Progenitor cell of endocrine pancreas (in vitro differentiated cells): ENCODE measurements at places on chromosomes 5 and 9.

- no peaks in the 10 kb centered on the region for H3K4me1 ChIP-seq
- no peak for DNase-seq
- no peak overlapping the region for H3K27ac ChIP-seq
- no peaks in the 10 kb centered on the region for H3K27me3 ChIP-seq
- H3K36me3 ChIP-seq: peaks cover 3% of the 10 kb centered on the region
Measured at GRCh38 chr5:91156242-91156641, 226.9 kb downstream of the ARRDC3 start.

DNA sequence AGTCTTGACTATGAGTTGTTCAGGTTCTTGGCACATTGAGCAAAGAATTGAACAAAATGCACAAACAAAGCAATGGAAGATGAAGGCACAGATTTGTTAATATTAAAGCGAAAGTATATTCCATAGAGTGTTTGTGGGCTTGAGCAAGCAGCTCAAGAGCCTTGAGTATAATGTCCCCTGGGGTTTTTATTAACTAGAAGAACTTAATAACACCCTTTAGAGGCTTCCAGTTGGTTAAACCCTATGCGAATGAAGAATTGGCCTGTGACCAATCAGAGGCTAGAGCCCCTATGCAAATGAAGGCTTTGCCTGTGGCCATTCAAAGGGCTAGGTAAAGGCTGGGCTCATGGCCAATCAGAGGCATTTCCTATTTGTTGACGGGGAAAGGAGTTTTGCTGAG lies 135.3 kb upstream of the IL12B start:
- no peaks in the 10 kb centered on the region for H3K36me3 ChIP-seq
- no peak overlapping the region for H3K27ac ChIP-seq
- peaks cover 2% of the 10 kb centered on the region for H3K4me1 ChIP-seq
- DNase-seq: no peak

GRCh38 chr9:133187561-133188005 lies 21.5 kb downstream of the OBP2B start:
- H3K4me3 ChIP-seq: no peak overlapping the region
- peaks cover under 1% of the 10 kb centered on the region for H3K4me1 ChIP-seq
- H3K36me3 ChIP-seq: no peaks in the 10 kb centered on the region
- peaks cover 46% of the 10 kb centered on the region for H3K27me3 ChIP-seq

GRCh38 chr9:7452378-7452777 lies 347.2 kb downstream of the DMAC1 start:
- no peak overlapping the region for H3K27ac ChIP-seq
- H3K27me3 ChIP-seq: peaks cover 6% of the 10 kb centered on the region
- no peak for DNase-seq
- H3K4me3 ChIP-seq: no peak overlapping the region
- H3K36me3 ChIP-seq: no peaks in the 10 kb centered on the region
- peaks cover 10% of the 10 kb centered on the region for H3K4me1 ChIP-seq

- no peak overlapping the region for H3K4me3 ChIP-seq
- peaks cover 57% of the 10 kb centered on the region for H3K4me1 ChIP-seq
- H3K27me3 ChIP-seq: no peaks in the 10 kb centered on the region
- DNase-seq: no peak
- peak overlapping the region; percentile 43 for H3K27ac ChIP-seq
Measured at GRCh38 chr5:68225188-68225910, 9.8 kb downstream of the PIK3R1 start.

DNA sequence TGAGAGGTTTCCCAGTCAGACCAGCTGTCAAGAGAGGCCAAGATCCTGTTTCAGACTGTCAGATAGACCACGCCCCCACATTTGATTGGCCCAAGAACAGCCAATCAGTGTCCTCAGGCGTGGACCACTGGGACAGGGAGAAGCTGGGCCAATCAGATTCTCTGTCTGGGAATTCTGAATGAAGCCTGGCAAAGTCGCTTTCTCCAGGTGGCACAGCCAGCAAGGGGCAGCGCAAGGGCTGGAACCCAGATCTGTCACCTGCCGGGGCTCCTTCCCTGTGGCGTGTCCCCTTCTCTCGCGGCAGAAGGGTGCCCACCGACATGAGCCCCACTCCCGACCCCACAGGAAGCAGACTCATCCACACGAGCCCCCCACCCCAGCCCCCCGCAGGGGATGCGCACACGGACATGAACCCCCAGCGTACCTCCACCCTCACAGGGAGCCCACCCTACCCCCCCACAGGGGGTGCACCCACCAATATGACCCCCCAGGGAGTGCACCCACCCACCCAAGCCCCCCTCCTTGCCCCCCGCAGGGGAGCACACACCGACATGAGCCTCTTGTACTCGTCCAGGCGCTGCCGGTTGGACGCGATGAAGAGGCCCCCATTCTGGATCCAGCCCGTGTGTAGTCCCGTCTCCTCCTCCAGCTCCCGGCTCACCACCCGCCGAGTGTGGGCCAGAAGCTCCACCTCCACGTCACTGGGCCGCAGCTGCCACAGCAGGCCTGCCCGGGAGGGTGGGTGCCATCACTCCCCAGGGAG lies 6.1 kb downstream of the SARDH start:
- H3K36me3 ChIP-seq: no peaks in the 10 kb centered on the region
- DNase-seq: peak; percentile 5

DNA sequence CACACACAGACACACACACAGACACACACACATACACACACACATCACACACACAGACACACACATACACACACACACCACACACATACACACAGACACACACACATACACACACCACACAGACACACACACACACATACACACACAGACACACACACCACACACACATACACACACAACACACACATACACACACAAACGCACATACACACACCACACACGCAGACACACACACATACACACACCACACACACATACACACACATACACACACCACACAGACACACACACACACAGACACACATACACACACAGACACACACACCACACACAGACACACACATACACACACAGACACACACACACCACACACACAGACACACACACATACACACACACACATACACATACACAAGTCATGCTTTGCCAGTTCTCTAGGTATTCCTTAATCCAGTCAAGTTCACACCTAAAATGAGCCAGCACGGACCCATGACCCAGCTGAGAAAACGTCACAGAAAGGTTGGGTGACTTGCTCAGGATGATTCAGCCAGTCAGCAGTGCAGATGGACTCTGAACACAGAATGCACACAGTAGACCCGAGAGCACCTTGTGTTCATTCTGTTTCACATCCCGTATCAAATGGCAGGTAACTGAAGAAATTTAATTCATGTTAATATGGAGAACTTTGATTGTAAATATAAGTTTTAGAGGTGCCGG lies 746.4 kb downstream of the MTRR start:
- no peak overlapping the region for H3K4me3 ChIP-seq
- H3K27me3 ChIP-seq: no peaks in the 10 kb centered on the region
- peak overlapping the region; percentile 6 for H3K27ac ChIP-seq
- peaks cover 7% of the 10 kb centered on the region for H3K4me1 ChIP-seq
- DNase-seq: no peak

DNA sequence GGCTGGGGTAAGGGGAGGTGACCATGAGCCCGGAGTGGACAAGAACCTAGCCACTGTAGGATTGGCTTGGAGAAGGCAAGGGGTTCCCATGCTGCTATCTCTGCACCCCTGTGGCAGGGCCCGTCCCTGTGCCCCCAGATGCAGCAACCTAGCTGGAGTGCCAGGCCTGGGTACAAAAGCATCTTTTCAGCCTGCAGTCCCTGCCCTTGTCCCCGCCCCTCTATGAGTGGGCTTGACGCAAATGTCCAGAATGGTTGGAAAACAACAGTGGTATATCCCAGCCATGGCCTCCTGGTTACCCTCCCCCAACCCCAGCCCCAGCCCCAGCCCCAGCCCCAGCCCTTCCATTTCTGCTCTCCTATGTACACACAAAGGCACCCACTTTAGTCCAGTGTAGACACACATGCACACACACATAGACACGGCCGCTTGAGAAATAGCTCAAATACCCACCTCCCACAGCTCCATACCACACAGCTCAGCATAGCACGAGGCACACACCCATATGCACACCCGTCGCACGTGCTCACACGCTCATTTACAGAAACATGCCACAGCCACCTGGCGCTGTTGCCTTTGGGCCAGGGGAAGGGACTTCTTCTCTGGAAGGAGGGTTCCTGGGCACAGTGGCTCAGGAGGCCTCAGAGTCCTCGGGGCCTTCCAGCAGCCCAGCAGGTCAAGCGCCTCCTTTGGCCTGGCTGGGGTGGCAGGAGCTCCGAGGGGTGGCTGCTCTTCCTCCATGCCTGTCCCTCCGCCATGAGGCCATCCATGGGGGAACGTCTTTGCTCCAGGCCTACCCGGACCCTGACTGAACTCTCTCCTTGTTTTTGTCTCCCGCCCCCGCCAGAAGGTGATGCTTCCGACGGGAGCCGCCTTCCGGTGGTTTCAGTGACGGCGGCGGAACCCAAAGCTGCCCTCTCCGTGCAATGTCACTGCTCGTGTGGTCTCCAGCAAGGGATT lies 34.1 kb downstream of the CXXC5 start:
- no peak for DNase-seq
- H3K27ac ChIP-seq: peak overlapping the region; percentile 92
- H3K27me3 ChIP-seq: no peaks in the 10 kb centered on the region
- H3K36me3 ChIP-seq: peaks cover 20% of the 10 kb centered on the region
- peaks cover 23% of the 10 kb centered on the region for H3K4me1 ChIP-seq
- H3K4me3 ChIP-seq: no peak overlapping the region

GRCh38 chr5:131607903-131608540 lies 27.0 kb downstream of the RAPGEF6 start:
- peaks cover 31% of the 10 kb centered on the region for H3K4me1 ChIP-seq
- no peak overlapping the region for H3K27ac ChIP-seq
- no peak overlapping the region for H3K4me3 ChIP-seq
- peaks cover 2% of the 10 kb centered on the region for H3K36me3 ChIP-seq

GRCh38 chr5:150647275-150648251 lies 7.1 kb downstream of the SYNPO start:
- H3K4me3 ChIP-seq: no peak overlapping the region
- H3K4me1 ChIP-seq: peaks cover 7% of the 10 kb centered on the region
- peaks cover 14% of the 10 kb centered on the region for H3K27me3 ChIP-seq
- DNase-seq: no peak
- H3K36me3 ChIP-seq: no peaks in the 10 kb centered on the region

- H3K27me3 ChIP-seq: no peaks in the 10 kb centered on the region
- peaks cover 7% of the 10 kb centered on the region for H3K4me1 ChIP-seq
- H3K4me3 ChIP-seq: no peak overlapping the region
- H3K36me3 ChIP-seq: peaks cover 18% of the 10 kb centered on the region
- H3K27ac ChIP-seq: no peak overlapping the region
- no peak for DNase-seq
Measured at GRCh38 chr5:14348142-14348541, 205.0 kb downstream of the TRIO start.

DNA sequence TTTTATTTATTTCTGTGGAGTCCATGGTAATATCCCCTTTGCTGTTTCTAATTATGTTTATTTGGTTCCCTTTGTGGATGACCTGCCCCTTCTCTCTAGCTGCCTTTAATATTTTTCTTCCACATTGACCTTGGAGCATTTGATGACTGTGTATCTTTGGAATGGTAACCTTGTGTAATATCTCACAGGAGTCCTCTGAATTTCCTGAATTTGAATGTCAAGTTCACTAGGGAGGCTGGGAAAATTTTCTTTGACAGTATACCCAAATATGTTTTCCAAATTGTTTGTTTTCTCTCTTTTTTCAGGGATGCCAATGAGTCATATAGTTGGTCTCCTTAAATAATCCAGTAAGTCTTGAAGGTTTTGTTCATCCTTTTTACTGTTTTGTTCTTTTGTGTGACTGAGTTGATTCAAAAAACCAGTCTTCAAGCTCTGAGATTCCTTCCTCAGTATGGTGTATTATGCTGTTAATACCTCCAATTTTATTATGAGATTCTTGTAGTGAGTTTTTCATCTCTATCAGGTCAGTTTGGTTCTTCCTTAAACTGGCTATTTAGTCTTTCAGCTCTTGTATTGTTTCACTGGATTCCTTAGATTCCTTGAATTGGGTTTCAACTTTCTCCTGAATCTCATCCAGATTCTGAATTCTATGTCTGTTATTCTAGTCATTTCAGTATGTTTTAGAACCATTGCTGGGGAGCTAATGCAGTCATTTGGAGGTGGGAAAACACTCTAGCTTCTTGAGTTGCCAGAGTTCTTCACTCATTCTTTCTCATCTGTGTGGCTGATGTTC lies 349.0 kb upstream of the TARS1 start:
- no peaks in the 10 kb centered on the region for H3K27me3 ChIP-seq
- no peaks in the 10 kb centered on the region for H3K4me1 ChIP-seq
- no peak for DNase-seq
- H3K4me3 ChIP-seq: no peak overlapping the region

- peak overlapping the region; percentile 49 for H3K27ac ChIP-seq
- no peaks in the 10 kb centered on the region for H3K27me3 ChIP-seq
- no peak for DNase-seq
Measured at GRCh38 chr5:160938532-160938931, 86.5 kb upstream of the ATP10B start.

- H3K4me1 ChIP-seq: peaks cover 29% of the 10 kb centered on the region
- no peaks in the 10 kb centered on the region for H3K36me3 ChIP-seq
- DNase-seq: peak; percentile 73
- peak overlapping the region; percentile 89 for H3K27ac ChIP-seq
- H3K4me3 ChIP-seq: peak overlapping the region; percentile 80
Measured at GRCh38 chr5:173972925-173973615, 15.9 kb upstream of the C5orf47 start.

- DNase-seq: no peak
- H3K27ac ChIP-seq: peak overlapping the region; percentile 73
- H3K27me3 ChIP-seq: no peaks in the 10 kb centered on the region
- H3K4me3 ChIP-seq: no peak overlapping the region
- H3K4me1 ChIP-seq: peaks cover 39% of the 10 kb centered on the region
- H3K36me3 ChIP-seq: peaks cover 11% of the 10 kb centered on the region
Measured at GRCh38 chr9:36194326-36195000, 3.7 kb downstream of the CLTA start.

- peaks cover 5% of the 10 kb centered on the region for H3K4me1 ChIP-seq
- no peak for DNase-seq
- no peaks in the 10 kb centered on the region for H3K36me3 ChIP-seq
- no peak overlapping the region for H3K27ac ChIP-seq
Measured at GRCh38 chr5:146409054-146409671, 38.0 kb upstream of the TCERG1 start.

DNA sequence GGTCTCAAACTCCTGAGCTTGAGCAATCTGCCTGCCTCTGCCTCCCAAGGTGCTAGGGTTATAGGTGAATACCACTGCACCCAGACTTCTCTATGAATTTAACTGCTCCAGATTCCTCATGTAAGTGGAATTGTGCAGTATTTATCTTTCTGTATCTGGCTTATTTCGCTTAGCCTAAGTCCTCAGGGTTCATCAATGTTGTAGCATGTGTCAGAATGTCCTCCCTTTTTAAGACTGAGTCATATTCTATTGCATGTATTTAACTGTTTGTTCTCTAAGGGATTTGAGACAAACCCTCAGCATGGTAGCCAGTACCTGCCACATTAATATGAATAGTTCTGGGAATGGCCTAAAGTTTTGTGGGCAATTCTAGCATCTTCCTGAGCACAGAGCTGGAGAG lies 53.9 kb upstream of the TUT7 start:
- no peak overlapping the region for H3K4me3 ChIP-seq
- no peak overlapping the region for H3K27ac ChIP-seq
- peaks cover 16% of the 10 kb centered on the region for H3K27me3 ChIP-seq
- no peaks in the 10 kb centered on the region for H3K36me3 ChIP-seq
